ENCODE measurements at places on chromosomes 6 and 20. TPM values are rescaled to one million over a fixed set of nuclear protein-coding genes. Genes with fewer than 3 reads are reported as not detected.

DNA sequence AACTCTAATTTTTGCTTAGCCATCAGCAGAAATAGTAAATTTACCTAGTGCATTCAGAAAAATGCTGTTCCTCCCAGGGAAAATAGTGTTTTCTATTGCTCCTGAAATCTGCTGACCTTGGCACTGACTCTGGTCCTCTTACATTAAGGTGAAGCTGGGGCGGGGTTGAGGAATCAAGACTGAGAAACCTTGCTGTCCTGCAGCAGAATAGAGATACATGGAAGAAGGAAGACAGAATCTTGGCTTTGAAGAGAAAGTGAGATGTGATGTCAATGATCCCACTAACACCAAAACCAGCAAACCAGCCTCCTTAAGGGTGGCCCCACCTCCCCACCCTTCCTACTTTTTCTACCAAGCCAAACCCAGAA is 840 bp upstream of the LY86 start:
- DNase-seq: no peak

DNA sequence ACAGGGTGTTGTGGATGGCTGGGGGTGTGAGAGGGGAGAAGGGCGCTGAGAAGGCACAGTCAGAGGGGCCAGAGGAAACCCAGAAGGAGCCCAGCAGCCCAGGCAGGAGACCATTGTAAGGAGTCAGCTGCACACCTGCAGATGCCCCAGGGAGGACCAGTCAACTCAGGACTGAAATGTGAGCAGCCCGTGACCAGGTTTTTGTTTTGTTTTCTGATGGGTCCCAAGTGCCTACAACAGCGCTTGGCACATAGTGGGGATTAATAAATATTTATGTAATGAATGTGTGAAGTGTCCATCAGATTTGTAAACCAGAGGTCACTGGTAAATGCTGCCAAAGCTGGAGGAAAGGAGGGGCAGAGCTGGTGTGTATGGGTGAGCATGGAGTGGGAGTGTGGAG is 30.2 kb downstream of the TRAM2 start:
- no peak for DNase-seq

- no peak for DNase-seq
These were observed 60.2 kb downstream of the EZR start for GRCh38 chr6:158758941-158759479.

- peak; percentile 42 for DNase-seq
These were observed 49.2 kb downstream of the GMDS start for GRCh38 chr6:2196079-2196679.

DNA sequence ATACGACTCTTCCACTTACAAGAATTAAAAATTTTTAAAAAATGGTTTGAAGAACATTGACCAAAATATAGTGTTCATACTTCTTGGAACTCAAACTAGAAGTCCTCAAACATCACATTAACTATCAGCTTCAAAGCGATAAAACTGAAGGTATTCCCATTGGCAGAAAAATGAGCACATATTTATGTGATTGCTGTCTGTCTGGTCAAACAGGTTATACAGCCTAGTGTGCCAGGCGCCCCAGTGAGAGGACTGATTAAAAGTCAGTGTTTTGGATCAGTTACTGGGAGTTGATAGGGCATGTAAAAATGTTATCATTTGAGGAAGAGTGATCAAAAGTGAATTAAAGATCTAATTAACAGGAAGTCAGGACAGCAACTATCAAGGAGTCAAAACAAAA is 738.8 kb downstream of the HDGFL1 start:
- no peak for DNase-seq

- DNase-seq: no peak
These were observed 398.5 kb upstream of the PLCB4 start for GRCh38 chr20:8670207-8670892.

DNA sequence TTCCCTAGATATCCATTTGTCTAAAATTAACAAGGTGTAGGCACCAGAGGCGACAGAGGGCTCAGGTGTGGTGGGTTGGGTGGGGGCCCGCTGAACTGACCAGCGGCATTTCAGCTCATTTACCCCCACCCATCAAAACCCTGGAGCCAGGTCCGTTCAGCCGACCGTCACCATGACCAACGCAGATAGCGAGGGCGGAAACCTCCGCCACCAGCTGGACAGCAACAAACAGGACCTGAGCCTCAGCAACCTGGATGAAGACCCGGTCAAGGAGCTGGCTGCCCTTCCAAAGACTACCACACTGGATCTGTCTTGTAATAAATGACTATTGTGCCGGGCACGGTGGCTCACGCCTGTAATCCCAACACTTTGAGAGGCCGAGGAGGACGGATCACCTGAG is 120.8 kb upstream of the LGSN start:
- DNase-seq: no peak

The OR12D3 gene
- not detected for total RNA-seq

- DNase-seq: no peak
These were observed 36.2 kb upstream of the DSP start for GRCh38 chr6:7505189-7505699.

GRCh38 chr6:35519313-35520015 is 6.8 kb upstream of the TULP1 start:
- DNase-seq: no peak

The DEF6 gene
- 10.9 TPM for total RNA-seq
